Thyroid gland (tissue), 4 donors: ENCODE measurements at places on chromosomes 7 and 10.

DNA sequence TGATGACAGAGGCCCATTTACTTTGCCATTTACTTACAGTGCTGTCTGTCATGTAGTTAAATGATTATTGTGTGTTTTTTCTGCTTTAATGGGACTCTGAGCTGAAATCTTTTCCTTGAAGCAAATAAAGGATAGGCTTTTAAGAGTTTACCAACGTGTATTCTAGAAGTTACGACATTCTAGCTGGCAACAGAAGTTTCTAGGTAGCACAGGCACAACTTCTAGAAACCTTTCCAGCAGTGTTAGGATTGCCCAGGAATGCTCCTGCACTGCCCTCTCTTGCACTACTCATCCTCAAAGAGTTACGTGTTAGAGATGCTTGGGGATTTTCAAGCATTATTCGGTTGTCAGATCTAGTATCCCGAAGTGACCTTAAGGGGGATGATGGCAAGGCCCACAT is 42.5 kb upstream of the TMEM236 start:
- no peak for DNase-seq
- peaks cover 14% of the 10 kb centered on the region for H3K36me3 ChIP-seq
- H3K27me3 ChIP-seq, result no peaks in the 10 kb centered on the region
- H3K27ac ChIP-seq, result no peak overlapping the region
- no peaks in the 10 kb centered on the region for H3K4me1 ChIP-seq
- no peak overlapping the region for H3K4me3 ChIP-seq

- no peaks in the 10 kb centered on the region for H3K27me3 ChIP-seq
- no peak for DNase-seq
- H3K4me1 ChIP-seq, result no peaks in the 10 kb centered on the region
- no peak overlapping the region for H3K27ac ChIP-seq
Observed at GRCh38 chr7:17401791-17402627, 103.6 kb downstream of the AHR start.

DNA sequence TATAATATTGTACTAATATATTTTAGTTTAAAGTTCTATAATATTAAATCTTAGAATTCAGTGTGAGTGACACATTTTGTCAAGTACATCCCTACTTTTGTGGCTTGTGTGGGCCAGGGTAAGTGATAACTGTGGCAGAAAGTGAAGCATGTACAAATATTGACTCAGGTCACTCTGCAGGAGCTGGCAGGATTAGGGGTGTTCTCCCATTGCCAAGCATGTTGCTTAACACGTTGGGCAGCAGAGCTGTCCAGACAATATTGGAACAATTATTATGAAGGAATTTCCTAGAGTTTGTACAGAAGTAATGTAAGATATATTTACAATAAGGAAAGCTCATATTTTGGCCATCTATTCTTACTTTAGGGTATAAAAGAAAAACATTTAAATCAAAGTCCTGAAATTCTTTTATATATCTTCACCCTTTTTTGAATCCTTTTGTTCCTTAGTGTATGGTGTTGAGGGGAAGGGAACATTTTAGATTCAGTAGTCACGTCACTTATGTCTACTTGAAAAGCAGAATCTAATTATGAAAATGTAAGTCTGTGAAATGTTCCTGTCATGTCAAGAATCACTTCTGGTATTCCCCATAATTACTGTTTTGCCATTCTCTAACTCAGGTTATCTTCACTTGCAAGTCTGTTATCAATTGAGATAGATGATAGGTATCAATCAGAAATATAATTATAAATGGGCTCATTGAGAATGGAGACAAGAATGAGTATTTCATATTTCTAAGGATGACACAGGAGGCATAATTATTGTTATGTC is 4.0 kb downstream of the HDAC9 start:
- no peak overlapping the region for H3K27ac ChIP-seq
- no peak overlapping the region for H3K4me3 ChIP-seq
- no peaks in the 10 kb centered on the region for H3K27me3 ChIP-seq
- peak; percentile 7 for DNase-seq
- no peaks in the 10 kb centered on the region for H3K36me3 ChIP-seq

DNA sequence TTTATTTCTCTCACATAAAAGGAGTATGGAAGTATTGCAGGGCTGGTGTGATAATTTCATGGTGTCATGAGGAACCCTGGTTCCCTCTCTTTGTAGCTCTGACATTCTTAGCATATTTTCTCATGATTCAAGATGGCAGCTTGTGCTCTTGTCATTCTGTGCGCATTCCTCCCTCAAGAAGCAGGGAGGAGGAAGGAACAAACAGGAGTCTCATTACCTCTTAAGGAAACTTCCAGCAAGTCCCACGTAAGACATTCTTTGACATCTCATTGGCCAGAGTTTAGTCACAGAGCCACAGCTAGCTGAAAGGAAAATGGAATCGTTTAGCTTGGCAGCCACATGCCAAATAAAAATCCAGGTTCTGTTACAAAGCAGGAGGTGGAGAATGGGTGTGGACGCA is 546.8 kb downstream of the LRMDA start:
- DNase-seq, result no peak
- H3K27ac ChIP-seq, result no peak overlapping the region
- H3K4me3 ChIP-seq, result no peak overlapping the region
- H3K27me3 ChIP-seq, result no peaks in the 10 kb centered on the region

DNA sequence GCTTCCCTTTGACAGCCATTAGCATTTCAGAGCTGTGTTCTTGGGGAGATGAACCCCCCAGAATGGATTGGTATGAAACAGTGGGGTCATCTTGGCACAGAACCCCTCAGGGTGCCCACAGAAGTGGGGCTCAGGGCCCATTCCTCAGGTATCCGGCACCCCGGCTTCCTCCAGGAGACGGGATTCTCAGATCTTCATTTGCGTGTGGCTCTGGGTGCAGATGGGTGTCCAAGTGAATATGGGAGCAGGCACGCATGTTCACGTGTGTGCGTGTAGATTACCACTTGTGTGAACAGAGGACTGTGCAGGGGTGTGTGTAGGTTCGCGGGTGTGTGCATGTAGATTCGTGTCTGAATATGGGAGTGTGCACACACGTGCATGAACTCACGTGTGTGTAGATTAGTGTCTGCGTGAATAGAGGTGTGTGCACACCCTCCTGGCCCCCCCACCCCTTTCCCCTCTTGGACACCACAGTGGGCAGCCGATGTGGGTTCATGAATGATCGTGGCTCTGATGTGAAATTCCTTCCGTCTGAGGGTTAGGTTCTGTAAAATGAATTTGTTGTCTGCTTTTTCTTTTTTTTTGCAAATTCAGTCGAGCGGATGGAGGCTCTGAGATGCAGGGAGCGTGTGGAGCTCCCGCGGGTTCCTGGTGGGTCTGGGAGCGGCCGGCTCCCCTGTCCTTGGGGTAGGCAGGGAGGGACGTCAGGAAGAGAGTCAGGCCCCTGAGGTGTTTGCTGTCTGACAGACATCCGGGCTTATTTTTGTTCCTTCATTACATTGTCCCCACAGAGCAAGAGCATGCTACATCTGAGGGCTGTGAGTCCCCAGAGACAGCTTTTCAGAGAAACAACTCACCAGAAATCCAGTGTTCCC is 7.4 kb downstream of the ELFN1 start:
- no peak overlapping the region for H3K4me3 ChIP-seq
- H3K4me1 ChIP-seq, result no peaks in the 10 kb centered on the region
- no peak for DNase-seq
- no peaks in the 10 kb centered on the region for H3K27me3 ChIP-seq
- H3K36me3 ChIP-seq, result no peaks in the 10 kb centered on the region

DNA sequence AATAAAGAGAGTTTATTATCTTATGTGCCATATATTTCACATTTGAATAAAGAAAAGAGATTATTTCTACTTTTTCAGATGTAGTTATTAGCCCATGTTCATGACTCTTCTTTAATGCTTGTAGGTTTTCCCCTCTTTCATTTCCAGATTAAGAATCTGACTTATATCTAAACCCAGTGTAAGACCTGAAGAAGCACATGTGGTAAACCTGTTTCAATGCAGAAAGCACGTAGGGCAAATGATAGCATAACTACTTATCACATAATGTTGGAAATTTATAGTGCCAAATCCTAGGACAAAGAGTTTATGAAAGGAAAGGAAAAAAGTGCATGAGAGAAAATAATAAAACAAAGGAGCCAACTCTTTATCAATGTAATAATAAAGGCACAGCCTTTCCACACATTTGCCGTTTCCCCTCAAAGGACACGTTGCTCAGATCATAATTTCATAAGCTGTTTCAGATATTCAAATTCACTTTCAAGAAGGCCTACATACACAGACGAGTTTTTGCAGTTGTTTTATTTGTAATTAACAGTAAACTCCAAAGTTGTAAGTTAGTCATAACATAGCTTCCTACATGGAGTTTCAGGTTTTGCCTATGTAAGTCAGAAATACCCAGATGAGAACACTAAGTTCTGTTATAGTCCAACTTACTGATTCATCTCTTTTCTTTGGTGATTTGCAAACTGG is 88.8 kb upstream of the MDFIC start:
- no peaks in the 10 kb centered on the region for H3K4me1 ChIP-seq
- no peak overlapping the region for H3K27ac ChIP-seq
- H3K4me3 ChIP-seq, result no peak overlapping the region
- DNase-seq, result no peak
- no peaks in the 10 kb centered on the region for H3K36me3 ChIP-seq

GRCh38 chr7:42964849-42965805 is 33.0 kb downstream of the MRPL32 start:
- H3K4me3 ChIP-seq, result no peak overlapping the region
- no peaks in the 10 kb centered on the region for H3K27me3 ChIP-seq
- DNase-seq, result no peak
- H3K36me3 ChIP-seq, result no peaks in the 10 kb centered on the region

DNA sequence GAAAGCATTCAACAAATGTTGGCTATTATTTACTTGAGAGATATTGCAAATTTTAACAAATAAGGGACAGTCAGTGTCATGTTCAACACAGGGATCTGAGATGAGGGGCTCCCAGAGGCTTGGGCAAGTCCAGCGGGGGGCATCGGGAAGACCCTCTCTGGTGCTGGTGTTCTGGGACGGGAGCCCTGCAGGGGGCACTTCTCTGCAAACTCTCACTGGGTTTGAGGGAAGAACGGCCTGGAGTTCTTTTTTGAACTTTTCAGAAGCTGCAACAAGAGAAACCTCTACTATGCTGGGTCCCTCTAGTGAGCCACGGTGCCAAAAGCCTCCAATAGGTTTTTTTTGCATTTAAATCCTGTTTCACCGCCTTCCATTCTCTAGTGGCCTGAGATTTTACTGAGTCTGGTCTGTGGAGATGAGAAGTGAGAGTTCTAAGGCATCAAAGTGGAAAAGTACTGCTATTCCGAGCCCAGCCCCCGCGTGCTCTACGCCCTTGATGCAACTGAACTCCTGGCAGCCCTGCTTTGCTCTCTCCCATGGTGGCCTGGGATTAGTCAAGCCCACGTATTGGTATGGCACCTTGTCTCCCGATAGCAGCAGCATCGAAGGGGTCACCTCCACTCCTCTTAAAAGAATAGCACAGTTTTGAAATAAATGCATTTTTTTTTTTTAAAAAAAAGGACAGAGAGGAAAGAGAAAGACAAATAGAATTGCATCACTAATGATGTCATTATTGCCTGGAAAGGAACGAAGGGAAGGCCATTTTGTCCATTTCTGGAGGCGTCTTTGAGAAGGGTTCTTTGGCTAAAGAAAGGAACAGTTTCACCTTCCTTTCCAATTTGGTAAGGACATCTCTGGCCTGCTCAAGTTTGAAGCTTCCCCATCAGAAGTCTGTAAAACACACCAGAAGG is 43.5 kb downstream of the CLEC2L start:
- no peak overlapping the region for H3K27ac ChIP-seq
- no peaks in the 10 kb centered on the region for H3K27me3 ChIP-seq
- no peak for DNase-seq

DNA sequence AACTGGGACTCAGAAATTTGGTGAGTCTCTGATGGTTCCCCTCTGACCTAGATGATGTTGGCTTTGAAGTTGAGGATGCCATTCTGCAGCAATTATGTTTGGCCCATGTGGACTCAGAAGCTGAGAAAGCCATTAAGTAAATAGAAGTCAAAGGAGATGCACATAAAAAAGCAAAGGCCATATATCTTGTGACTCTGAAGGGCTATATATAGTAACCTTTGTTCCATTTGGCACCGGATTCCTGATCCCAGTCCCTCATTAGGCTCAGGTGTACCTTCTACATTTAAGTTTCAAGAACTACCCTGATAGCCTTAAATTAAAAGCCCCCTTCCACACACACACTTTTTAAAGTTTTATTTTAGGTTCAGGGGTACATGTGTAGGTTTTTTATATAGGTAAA is 50.0 kb upstream of the PDK4 start:
- H3K4me1 ChIP-seq, result no peaks in the 10 kb centered on the region
- no peak overlapping the region for H3K4me3 ChIP-seq
- no peaks in the 10 kb centered on the region for H3K36me3 ChIP-seq
- DNase-seq, result no peak
- H3K27me3 ChIP-seq, result no peaks in the 10 kb centered on the region

GRCh38 chr10:100508691-100509150 is 10.9 kb downstream of the SEC31B start:
- H3K4me3 ChIP-seq, result no peak overlapping the region
- no peaks in the 10 kb centered on the region for H3K36me3 ChIP-seq
- H3K27me3 ChIP-seq, result no peaks in the 10 kb centered on the region
- H3K27ac ChIP-seq, result no peak overlapping the region
- H3K4me1 ChIP-seq, result no peaks in the 10 kb centered on the region

- no peak for DNase-seq
- H3K36me3 ChIP-seq, result no peaks in the 10 kb centered on the region
- H3K27ac ChIP-seq, result no peak overlapping the region
- no peak overlapping the region for H3K4me3 ChIP-seq
- no peaks in the 10 kb centered on the region for H3K4me1 ChIP-seq
Observed at GRCh38 chr7:40311307-40311706, 176.5 kb downstream of the SUGCT start.

DNA sequence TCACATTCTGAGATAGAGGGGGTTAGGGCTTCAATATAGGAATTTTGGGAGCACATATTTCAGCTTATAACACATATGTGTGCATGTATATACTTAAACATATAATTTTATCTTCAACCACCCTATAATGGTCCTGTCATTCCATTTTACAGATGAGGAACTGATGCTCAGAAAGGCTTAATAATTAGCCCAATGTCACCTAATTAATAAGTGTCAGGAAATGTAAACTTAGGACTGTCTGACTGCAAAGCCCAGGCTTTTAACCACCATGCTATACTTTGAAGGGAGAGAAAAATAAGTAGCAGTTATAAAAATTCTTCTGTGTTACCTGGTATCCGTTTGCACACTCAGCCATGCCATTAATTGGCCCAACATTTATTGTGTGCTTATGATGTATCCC is 172.6 kb downstream of the SKIDA1 start:
- H3K27me3 ChIP-seq, result no peaks in the 10 kb centered on the region
- no peak overlapping the region for H3K4me3 ChIP-seq
- H3K4me1 ChIP-seq, result no peaks in the 10 kb centered on the region
- no peak overlapping the region for H3K27ac ChIP-seq
- no peaks in the 10 kb centered on the region for H3K36me3 ChIP-seq
- no peak for DNase-seq
